ENCODE measurements at places on chromosomes 7 and 10.

DNA sequence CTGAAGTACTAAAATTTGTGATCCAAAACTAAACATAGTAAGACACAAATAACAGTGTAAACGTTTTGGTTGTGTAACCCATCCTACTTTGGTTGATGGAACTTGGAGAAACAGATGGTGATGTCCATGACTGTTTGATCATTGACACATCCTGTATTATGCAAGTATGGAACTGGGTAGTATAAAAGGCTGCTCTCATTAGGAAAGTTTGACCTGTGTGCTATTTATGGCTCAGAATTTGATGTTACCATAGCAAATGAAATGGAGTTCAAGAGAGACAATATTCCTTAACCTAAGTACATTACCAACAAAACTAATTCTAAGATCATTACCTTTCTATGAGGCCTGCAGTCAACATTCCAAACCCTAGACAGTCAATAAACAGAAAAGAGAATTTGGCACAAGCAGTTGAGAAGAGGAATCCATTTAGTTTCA is 39.9 kb downstream of the DKK1 start:
- no peak for DNase-seq

GRCh38 chr7:75624134-75624832 is 114.5 kb downstream of the HIP1 start:
- no peak for DNase-seq

DNA sequence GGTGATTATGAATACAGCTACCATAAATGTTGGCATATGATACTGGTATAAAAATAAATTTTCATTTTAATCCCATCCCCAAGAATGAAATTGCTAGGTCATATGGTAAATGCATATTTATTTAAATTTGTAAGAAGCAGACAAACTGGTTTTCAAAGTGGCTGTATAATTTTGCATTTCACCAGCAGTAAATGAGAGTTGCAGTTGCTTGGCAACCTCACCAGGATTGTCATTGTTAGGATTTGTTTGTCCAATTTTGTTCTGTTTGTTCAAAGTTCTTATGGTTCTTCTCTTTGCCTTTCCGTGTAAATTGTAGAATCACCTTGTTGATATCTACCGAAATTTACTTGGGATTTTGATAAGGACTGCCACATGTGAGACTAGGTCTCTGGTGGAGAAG is 237.4 kb downstream of the OTUD1 start:
- DNase-seq, result no peak

DNA sequence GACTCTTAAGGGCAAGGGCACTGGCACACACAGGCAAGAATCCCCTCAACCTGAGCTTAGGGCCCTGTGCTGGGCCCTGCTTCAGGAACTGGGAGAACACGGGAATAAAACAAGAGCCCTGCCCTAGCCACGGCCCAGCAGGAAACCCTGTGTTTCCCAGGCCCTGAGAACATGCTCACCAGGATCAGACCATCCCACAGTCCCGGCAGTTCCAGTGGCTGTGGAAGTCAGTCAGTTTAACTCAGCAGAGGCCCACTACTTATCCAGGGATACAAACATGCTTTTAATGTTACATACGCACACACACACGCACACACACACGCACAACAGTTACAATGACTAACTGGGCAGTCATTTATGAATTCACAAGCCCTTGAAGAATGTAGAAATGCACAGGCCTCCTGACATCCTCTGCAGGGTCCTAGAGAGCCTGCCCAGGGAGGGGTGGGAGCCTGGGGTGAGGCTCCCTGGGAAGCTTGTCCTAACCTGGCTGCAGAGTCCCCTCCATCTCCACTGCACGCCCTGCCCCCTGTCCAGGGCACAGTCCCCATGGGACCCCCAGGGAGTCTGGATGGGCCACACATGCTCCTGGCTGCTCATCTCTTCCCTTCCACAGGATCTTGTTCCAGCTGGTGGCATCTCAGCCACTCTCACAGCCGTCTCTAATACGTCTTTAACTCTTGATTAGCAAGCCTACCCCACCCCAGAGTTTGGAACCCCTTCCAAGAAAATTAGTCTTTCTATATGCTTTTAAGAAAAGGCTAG is 97.6 kb downstream of the TCERG1L start:
- DNase-seq, result no peak

- DNase-seq, result peak; percentile 68
Observed at GRCh38 chr10:87850742-87851205, 12.6 kb downstream of the KLLN start.

All from CD4-positive, alpha-beta T cell treated with Interleukin-17A for 4 hours (primary cell).